Smooth muscle cell of bladder (primary cell): ENCODE measurements at places on chromosomes 5 and 9. TPM values are rescaled to one million over a fixed set of nuclear protein-coding genes. Genes with fewer than 3 reads are reported as not detected.

Gene CORO2A
- 0.28 and 0.57 TPM in 2 replicates for total RNA-seq

Gene NR6A1
- 0.09 and 0.14 TPM in 2 replicates for total RNA-seq

Gene BARHL1
- total RNA-seq, result not detected in 2 replicates

Gene C9orf50
- total RNA-seq, result 0.14 and 0.18 TPM in 2 replicates

Gene PHF24
- under 0.01 TPM in 1 of 2 replicates, not detected in the other for total RNA-seq

Gene ACOT12
- total RNA-seq, result 0.74 and 2.1 TPM in 2 replicates

Gene DHX29
- 28.7 and 33.7 TPM in 2 replicates for total RNA-seq

Gene IRX1
- total RNA-seq, result 0.09 TPM in 1 of 2 replicates, not detected in the other

Gene GFRA3
- not detected in 2 replicates for total RNA-seq

Gene VLDLR
- 35.6 and 44.7 TPM in 2 replicates for total RNA-seq

Gene OLFML2A
- total RNA-seq, result 3.1 and 6.5 TPM in 2 replicates

Gene ENTPD2
- total RNA-seq, result not detected in 2 replicates

Gene ABLIM3
- total RNA-seq, result 7.7 and 9.2 TPM in 2 replicates

Gene PPP6C
- 9.0 and 9.4 TPM in 2 replicates for total RNA-seq

Gene C9orf43
- total RNA-seq, result 0.14 and 0.18 TPM in 2 replicates

Gene PCDHA3
- 0.14 and 0.28 TPM in 2 replicates for total RNA-seq

Gene LURAP1L
- 71.4 and 73.5 TPM in 2 replicates for total RNA-seq

Gene FOXD4L5
- under 0.01 TPM in 2 replicates for total RNA-seq

Gene ORM2
- total RNA-seq, result not detected in 2 replicates

Gene AGXT2
- total RNA-seq, result not detected in 2 replicates

Gene NUP214
- total RNA-seq, result 7.3 and 8.7 TPM in 2 replicates

Gene LTC4S
- 0.65 TPM in 1 of 2 replicates, not detected in the other for total RNA-seq

Gene ITGA2
- total RNA-seq, result 16.4 and 17.5 TPM in 2 replicates
